ENCODE measurements at places on chromosomes 13 and 19.

DNA sequence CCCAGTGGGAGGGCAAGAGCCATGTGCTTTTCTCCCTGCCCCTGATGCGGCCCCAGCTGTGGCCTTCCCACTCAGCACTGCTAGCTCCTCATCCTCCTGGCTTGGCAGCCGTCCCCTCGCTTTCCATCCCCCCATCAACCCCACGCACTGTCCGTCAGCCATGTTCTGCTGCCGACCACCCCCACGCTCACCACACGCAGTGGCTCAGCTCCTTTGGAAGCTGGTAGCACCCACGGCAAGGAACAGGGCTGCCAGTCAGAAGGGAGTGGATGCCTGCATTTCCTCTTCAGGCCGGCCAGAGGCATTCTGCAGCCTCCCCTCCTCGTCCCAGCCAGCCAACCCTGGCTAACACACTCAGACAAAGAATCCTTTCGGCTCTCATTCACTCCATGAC lies 6.3 kb downstream of the CALM3 start:
- DNase-seq: no peak

DNA sequence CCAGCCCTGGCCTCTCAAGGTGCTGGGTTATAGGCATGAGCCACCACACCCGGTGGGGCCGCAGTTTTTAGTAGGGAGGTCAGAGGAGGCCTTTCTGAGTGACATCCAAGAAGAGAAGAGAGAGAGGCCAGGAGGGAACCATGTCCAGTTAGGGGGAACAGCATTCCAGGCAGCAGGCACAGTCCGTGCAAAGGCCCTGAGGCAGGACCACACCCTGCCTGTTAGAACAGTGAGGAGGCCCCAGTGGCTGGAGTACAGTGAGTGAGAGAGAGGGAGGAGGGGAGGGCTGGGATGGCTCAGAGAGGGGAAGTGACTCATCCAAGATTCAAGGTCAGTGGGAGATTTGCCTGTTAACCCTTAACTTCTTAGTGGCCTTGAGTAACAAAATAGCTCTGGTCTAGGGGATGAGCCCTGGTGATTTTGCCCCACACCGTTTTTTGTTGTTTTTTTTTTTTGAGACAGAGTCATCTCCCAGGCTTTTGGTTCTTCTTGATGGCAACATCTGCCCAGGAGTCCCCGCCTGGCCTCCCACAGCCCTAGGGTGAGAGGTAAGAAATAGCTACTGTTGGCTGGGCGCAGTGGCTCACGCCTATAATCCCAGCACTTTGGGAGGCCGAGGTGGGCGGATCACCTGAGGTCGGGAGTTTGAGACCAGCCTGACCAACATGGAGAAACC lies 2.7 kb upstream of the PLIN3 start:
- no peak for DNase-seq

GRCh38 chr19:3855320-3855719 lies 13.5 kb downstream of the ZFR2 start:
- DNase-seq: no peak

- DNase-seq: no peak
These were observed 12.4 kb downstream of the MAST3 start for GRCh38 chr19:18109733-18110608.

DNA sequence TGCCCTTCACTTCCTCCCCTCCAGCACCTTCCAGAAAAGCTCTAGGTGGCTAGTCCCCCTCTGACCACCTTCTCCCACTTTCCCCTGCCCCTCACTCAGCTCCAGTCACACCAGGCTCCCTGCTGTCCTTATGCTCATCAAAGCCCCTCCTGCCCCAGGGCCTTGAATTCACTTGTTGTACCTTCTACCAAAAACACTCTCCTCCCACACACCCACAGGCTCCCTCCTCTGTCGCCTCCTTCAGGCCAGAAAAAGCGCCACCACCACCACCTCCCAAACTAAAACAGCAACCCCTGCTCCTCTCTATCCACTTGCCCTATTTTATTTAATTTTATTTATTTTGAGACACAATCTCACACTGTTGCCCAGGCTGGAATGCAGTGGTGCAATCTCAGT lies 4.8 kb upstream of the CEACAM16 start:
- no peak for DNase-seq

DNA sequence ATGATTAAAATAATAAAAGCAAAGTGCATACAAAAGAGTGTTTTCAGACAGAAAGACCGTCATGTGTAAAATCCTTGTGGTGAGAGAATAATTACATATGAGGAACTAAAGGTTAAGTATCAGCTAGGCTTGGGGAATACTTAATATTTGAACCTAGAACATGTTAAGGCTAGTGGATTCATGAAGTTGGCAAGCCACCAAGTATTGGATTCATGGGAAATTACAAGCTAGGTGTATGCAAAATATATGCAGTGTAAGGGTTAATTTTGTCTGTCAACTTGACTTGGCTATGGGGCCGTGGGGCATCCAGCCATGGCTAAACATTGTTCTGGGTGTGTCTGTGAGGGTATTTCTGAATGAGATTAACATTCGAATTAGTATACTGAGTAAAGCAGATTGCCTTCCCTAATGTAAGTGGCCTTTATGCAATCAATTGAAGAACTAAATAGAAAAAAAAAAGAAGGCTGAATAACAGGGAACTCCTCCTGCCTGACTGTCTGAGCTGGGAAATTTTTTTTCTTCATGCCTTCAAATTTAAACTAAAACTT lies 533.5 kb upstream of the KLF12 start:
- no peak for DNase-seq

DNA sequence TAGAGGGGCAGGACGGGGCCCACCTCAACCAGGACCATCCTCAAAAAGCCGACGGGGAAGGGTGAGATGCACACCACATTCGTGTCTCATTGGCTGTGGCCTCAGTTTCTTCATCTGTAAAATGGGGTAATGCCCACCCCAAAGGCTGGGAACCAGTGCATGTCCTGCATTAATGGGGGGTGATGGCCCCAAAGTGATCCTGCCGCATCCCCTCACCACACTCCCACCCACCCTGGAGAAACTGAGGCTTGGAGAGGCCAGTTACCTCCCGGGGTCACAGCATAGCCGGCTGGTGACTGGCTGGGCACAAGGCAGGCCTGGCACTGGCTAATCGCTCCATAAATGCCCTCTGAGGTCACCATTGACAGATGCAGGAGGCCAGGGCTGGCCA lies 640 bp upstream of the MIDN start:
- no peak for DNase-seq

DNA sequence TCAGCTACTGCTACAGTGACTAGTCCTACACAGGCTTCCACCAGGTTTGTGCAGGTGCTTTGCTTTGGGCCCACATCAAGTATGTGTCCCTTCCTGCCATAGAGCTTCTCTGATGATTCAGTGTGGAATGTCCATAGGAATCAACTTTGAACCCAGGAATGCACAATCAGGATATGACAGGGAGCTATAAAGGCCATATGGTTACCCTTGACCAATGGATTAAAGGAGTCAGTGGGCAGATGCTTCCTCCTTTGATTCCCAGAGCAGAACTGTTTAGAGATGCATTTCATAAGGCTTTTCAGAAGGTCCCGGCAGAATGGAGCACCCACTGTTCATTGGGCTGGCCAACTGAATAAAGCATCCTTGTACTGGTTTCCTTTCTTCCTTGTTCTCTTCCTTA lies 145.2 kb upstream of the WASF3 start:
- DNase-seq: no peak

GRCh38 chr19:5103061-5103701 lies 134.3 kb downstream of the KDM4B start:
- no peak for DNase-seq

DNA sequence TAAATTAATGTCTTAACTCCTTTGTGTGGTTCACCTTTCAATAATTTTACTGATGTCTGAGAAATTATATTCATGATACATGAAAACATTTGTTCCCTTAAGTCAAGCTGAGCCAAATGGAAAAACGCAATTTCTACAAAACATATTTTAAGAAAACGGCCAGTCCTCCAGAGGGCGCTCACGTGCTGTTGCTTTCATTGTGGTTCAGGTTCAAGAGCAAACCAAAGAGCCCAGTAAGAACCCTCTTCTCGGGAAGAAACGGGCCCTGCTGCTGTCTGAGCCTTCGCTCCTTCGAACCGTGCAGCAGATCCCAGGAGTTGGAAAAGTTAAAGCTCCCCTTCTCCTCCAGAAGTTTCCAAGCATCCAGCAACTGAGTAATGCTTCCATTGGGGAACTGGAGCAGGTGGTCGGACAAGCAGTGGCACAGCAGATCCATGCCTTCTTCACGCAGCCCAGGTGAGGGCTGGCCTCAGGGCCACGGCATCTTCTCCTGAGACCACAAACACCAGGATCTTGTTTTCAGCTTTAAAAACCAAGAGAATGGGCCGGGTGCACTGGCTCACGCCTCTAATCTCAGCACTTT lies 4.3 kb downstream of the FAAP24 start:
- peak; percentile 51 for DNase-seq

- no peak for DNase-seq
These were observed 618 bp upstream of the ZBTB45 start for GRCh38 chr19:58520257-58520599.

GRCh38 chr13:34294483-34295129 lies 476.7 kb downstream of the RFC3 start:
- no peak for DNase-seq

DNA sequence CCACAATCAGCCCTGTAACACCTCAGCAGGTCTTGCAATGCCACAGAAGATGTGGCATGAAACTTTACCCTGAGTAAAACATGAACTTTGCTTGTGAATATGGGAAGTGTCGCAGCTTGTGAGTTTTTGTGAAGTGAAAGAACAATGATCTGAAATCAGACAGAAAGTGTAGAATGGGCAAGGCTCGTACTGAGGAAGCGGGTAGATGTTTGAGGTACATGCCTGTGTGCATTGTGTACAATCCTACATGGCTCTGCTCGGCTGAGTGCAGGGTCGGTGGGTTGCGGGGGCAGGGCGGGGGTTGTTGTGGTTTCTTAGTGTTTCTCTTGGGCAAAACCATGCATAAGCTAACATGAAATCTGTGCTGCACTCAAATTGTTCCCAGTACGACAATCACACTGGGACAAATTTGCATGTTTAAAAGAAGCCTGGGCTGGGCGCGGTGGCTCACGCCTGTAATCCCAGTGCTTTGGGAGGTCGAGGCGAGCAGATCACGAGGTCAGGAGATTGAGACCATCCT lies 1.1 kb downstream of the NLRP13 start:
- DNase-seq: no peak

DNA sequence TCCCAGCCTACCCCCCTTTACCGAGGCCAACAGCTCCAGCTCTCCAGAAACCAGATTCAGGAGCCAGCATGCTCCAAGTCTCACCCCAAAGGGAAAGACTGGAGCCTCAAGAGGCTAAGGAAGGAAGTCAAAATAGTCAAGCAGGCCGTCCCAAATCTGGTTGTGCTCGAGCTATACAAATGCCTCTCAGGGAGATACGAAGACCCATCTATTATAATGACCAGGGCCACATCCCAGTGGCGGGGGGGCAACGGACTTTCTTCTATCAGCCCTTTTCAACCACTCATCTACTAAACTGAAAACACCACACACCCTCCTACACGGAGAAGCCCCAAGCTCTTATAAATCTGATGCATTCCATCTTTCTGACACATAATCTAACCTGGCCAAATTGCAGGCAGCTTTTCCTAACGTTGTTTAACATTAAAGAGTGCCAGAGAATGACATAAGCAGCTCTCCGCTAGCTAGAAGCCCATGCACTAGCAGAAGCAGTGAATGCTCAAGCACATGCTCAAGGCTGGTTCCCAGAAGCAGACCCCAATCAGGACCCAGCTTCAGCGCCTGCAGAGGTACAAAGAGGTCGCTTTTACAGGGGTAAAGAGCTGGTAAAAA lies 104.6 kb upstream of the ZNF98 start:
- no peak for DNase-seq

GRCh38 chr13:106569233-106570095 lies 1.5 kb upstream of the ARGLU1 start:
- DNase-seq: no peak

GRCh38 chr19:48451624-48452023 lies 3.8 kb upstream of the KCNJ14 start:
- no peak for DNase-seq

All from stimulated activated CD8-positive, alpha-beta memory T cell treated with anti-CD3 and anti-CD28 coated beads, Interleukin-7, amount 100 ng/mL, for 24 hours (primary cell).